Smooth muscle cell of the umbilical artery (primary cell): ENCODE measurements at places on chromosomes 1 and 21. TPM values are rescaled to one million over a fixed set of nuclear protein-coding genes. Genes with fewer than 3 reads are reported as not detected.

RAB3B gene
- total RNA-seq: 5.3 and 31.8 TPM in 2 replicates

SLC9C2 gene
- 0.30 and 0.46 TPM in 2 replicates for total RNA-seq

ZNF648 gene
- not detected in 2 replicates for total RNA-seq

RNU1-3 gene
- under 0.01 TPM in 2 replicates for total RNA-seq

EPRS1 gene
- 209 and 288 TPM in 2 replicates for total RNA-seq

RNU1-2 gene
- under 0.01 TPM in 2 replicates for total RNA-seq

THEM5 gene
- total RNA-seq: not detected in 2 replicates

F3 gene
- total RNA-seq: 62.7 and 94.4 TPM in 2 replicates

KCNQ4 gene
- total RNA-seq: not detected in 2 replicates

ASB17 gene
- not detected in 2 replicates for total RNA-seq

BTBD19 gene
- 11.9 and 17.0 TPM in 2 replicates for total RNA-seq

MKNK1 gene
- total RNA-seq: 19.9 and 21.6 TPM in 2 replicates

C8A gene
- total RNA-seq: under 0.01 TPM in 1 of 2 replicates, not detected in the other

CHI3L2 gene
- 0.51 and 0.89 TPM in 2 replicates for total RNA-seq

OR2T2 gene
- total RNA-seq: not detected in 2 replicates

BCL2L15 gene
- total RNA-seq: under 0.01 and 0.18 TPM in 2 replicates

RO60 gene
- total RNA-seq: 164 and 179 TPM in 2 replicates

HCRTR1 gene
- 0.14 and 0.30 TPM in 2 replicates for total RNA-seq

SELENOF gene
- 200 and 243 TPM in 2 replicates for total RNA-seq

LYPD8 gene
- total RNA-seq: not detected in 2 replicates

TOMM20 gene
- 83.7 and 95.6 TPM in 2 replicates for total RNA-seq

KCNJ9 gene
- not detected in 2 replicates for total RNA-seq

SH3GLB1 gene
- 46.0 and 75.7 TPM in 2 replicates for total RNA-seq

GABPA gene
- total RNA-seq: 28.2 and 29.0 TPM in 2 replicates

GPR25 gene
- total RNA-seq: not detected in 2 replicates
